Mesendoderm (in vitro differentiated cells): ENCODE measurements at places on chromosomes 1 and 21.

DNA sequence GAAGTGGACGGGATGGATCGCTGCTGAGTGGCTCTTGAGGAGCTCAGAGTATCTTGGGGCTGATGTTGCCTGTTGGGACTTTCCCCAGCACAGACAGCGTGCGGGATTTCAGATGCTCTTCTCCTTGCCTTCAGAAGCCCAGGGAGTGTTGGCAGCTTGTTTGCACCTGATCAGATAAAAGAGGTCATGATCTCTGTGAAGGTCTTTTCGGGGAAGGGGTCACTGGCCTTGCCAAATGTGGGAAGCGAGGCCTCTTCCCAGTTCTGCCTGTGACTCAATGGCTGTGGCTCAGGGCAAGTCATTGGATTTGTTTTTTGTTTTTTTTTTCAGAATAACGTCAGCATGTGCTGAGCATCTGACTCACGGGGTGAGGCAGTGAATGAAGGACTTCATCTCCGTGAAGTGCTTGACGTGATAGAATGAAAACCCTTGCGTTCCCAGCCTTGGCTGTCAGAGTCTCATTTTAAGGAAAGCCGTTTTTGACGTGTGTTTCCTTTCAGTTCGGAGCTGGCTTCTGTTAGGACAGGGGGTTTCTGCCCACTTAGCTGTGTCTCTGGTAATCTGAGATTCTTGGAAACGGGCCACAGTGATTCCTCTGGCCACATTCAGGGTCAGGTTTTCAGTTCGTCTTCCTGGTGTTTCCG, 46.7 kb downstream of the GALNT2 start:
- H3K4me3 ChIP-seq: no peak overlapping the region
- H3K36me3 ChIP-seq: no peaks in the 10 kb centered on the region
- H3K27ac ChIP-seq: no peak overlapping the region
- DNase-seq: no peak
- no peaks in the 10 kb centered on the region for H3K27me3 ChIP-seq

DNA sequence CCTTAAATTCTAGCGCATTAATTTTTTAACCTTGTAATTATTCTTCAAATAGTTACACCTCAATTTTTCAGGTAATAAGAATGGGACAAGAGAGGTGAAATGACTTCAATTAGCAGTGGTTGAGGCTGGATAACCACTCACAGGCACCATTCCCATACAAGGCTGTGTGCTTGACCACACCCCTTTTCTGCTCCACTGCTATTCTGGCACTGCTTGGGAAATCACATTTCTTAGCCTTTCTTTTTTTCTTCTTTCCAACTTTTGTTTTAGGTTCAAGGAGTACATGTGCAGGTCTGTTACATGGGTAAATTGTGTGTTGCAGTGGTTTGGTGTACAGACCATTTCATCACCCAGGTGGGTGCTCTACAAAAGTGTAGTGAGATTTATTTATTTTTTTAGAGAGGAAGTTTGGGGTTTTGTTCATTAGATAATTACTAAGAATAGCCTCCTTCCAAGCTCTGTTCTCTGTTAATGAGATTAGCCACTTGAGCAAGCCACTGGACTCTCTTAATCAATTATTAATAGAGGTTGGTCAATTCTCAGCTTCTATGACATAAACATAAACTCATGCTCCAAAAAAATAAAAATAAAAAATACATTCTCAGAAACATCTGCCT, 14.4 kb downstream of the ILDR2 start:
- H3K4me1 ChIP-seq: no peaks in the 10 kb centered on the region
- H3K27ac ChIP-seq: no peak overlapping the region
- no peak for DNase-seq
- no peak overlapping the region for H3K4me3 ChIP-seq
- H3K36me3 ChIP-seq: no peaks in the 10 kb centered on the region
- no peaks in the 10 kb centered on the region for H3K27me3 ChIP-seq

DNA sequence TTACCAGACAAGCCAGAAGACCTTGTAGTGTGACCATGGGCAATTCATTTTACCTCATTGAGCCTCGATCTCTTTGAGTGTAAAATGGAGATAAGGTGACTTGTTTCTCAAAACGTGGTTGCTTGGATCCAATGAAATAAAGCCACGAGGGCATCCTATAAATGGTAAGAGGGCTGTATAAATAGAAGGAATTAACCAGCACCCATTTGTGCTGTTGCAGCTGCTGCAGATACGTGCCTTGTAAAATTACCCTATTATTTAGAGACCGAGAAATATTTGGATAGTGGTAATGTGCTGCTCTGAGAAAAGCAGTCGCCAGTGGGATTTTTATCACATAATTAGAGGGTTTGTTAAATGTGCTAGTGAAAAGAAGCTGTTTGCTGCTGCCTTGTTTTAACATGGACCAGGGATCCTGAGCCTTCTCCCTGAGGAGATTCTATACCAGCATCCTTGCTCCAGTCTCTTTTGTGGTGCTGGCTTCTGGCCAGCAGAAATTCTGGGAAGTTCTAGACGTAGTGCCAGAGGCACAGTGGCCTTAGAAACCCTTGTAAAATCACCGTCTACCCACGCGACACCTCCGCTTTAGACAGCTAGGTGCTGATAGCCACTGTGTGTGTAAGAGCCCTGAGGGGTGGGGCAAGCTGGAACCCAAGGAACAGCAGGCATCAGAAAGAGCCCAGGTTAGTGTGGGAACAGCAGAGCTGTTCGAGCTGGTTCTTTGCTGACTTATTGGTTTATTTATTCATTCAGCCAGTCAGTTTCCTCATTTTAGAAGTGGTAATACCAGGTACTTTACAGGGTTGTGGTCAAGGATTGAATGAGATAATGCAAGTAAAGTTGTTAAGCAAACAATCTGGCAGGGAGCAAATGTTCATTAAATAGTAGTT, 137.5 kb downstream of the NOS1AP start:
- no peaks in the 10 kb centered on the region for H3K36me3 ChIP-seq
- H3K4me1 ChIP-seq: peaks cover 2% of the 10 kb centered on the region
- no peaks in the 10 kb centered on the region for H3K27me3 ChIP-seq
- H3K27ac ChIP-seq: no peak overlapping the region

- H3K4me1 ChIP-seq: no peaks in the 10 kb centered on the region
- no peaks in the 10 kb centered on the region for H3K36me3 ChIP-seq
- no peak overlapping the region for H3K27ac ChIP-seq
- no peak overlapping the region for H3K4me3 ChIP-seq
- no peak for DNase-seq
Measured at GRCh38 chr1:240484804-240485443, 127.0 kb downstream of the GREM2 start.

DNA sequence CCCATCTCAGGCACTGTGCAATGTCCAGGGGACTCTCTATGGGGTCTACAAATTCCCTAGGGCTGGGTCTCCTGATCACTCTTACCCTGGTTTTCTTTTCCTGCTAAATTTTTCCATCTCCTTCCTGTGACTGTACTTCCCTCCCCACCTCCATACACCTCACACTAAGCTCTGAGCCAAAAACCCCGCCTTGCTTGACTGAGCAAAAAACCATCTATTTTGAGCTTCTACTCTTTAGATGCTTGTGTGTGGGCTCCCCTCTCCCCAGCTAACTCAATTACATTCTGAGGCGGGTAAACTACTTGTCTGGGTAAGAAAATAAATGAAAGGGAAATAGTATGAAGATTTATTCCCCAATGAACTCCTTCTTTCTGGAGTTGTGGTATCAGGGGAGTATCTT, 187.9 kb downstream of the PTPRU start:
- no peaks in the 10 kb centered on the region for H3K4me1 ChIP-seq
- no peak overlapping the region for H3K27ac ChIP-seq
- DNase-seq: no peak
- H3K4me3 ChIP-seq: no peak overlapping the region
